ENCODE measurements at places on chromosomes 3 and 15.
A peak's percentile ranks its signal among the peaks of the same experiment; 100 is the strongest.

GRCh38 chr15:52115598-52116427 is 3.2 kb upstream of the BCL2L10 start:
- no peak for DNase-seq

DNA sequence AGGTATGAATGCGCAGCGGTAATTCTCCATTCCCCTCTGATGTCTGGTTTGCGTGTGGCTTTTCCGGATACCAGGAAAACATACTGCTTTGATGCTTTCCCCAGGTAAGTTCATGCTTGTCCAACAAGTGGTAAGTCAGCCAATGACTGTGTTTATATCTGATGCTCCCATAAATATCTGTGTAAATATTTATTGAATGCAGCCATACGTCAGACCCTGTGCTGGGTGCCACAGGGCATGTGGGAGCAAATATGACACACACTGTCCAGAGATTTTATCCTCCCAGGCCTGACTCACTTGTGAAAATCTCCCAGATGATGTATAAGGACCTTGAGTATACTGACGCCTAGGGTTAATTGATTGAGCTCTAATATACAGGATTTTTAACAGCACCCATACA is 29.6 kb upstream of the CEMIP start:
- DNase-seq = no peak

- no peak for DNase-seq
Observed at GRCh38 chr3:158352551-158352950, 218.4 kb upstream of the MLF1 start.

DNA sequence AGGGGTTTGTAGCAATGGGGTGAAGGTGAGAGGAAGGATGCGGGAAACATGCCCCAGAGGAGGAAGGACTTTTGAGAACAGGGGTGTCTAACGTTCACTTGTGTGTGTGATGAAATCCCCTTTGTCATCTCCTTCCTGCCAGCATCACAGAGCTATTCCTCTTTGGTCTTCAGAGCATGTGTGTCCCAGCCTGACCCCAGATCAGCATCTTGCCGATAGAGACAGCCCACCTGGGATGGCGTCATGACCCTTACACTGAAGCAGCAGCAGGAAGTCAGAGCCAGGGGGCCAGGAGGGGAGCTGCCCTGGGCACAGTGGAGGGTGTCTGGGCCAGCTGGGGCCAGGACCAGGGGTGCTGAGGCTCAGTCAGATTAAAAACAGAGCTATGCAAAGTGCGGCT is 29.9 kb upstream of the GRIP2 start:
- no peak for DNase-seq

- DNase-seq = no peak
Observed at GRCh38 chr3:42226470-42227425, 39.2 kb downstream of the CCK start.

- DNase-seq = no peak
Observed at GRCh38 chr3:108311797-108312196, 15.4 kb downstream of the HHLA2 start.

- DNase-seq = no peak
Observed at GRCh38 chr3:98592345-98592935, 971 bp downstream of the CPOX start.

DNA sequence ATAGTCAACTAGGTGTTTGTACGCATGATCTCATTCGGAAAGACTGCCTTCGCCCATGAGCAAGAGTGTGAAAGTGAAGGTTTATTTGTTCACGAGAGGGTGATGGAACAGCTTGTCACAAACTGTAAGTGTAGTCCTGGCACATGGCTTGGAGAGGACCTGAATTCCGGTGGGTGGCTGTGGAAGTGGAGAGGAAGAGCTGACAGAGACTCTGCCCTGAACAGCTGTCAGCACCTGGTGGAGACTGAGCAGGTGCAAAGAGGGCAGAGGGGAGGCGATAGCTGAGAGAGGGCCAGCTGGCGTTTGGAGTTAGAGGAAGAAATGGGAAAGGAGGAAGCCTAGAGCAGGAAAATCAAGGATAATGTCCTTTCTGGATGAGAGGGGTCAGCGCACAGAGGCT is 155.7 kb downstream of the EEFSEC start:
- peak; percentile 4 for DNase-seq

GRCh38 chr3:139897759-139898158 is 37.2 kb upstream of the CLSTN2 start:
- no peak for DNase-seq

DNA sequence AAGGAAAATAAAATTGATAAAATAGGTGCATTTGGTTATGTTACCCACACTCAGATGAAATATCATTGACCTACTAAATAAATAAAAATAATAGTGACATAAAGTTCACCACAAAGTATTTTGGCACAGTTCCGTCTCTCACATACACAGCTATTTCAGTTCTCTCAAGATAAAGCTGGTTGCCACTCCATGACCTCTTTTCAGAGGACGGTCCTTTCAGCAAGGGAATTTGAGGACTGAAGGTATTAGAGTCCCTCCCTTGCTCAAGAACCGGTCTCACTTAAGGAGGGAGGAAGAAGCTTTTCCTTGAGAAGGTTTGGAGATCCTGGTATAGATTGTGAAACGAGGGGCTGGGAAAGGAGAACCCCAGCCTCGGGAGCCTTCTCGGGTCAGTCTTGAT is 285.5 kb upstream of the CFAP20DC start:
- DNase-seq = no peak

- no peak for DNase-seq
Observed at GRCh38 chr15:50186752-50187151, 4.8 kb downstream of the SLC27A2 start.

DNA sequence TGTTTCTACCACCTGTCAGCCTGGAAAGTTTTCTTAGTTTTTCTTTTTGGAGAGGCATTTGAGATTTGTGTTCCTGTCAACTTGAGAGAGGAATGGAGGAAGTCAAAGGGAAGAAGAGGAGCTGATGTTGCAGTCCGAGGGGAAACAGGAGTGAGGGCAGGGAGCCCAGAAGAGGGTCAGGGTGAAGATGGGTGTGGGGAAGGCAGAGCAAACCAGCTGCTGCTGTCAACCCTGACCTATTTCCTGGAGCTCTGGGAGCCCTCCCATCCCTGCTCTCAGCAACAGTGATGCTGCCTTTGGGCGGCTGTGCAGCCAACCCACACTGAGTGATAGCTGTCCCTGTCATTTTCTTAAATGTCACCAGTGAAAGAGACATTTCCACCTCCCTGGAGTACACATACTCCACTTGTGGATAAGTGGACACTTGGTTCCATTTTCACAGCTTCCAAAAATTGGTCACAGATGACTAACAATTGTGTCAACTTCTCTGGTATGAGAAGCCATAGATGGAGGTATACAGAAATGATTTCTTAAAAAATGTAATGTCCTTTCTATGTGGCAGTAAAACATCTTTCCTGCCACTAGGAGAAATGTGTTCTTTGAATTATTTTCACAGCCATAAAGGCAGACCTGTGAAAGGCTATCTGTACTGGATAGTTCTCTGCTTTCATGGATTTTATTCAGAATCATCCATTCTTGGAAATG is 556.3 kb upstream of the TBL1XR1 start:
- DNase-seq = no peak

DNA sequence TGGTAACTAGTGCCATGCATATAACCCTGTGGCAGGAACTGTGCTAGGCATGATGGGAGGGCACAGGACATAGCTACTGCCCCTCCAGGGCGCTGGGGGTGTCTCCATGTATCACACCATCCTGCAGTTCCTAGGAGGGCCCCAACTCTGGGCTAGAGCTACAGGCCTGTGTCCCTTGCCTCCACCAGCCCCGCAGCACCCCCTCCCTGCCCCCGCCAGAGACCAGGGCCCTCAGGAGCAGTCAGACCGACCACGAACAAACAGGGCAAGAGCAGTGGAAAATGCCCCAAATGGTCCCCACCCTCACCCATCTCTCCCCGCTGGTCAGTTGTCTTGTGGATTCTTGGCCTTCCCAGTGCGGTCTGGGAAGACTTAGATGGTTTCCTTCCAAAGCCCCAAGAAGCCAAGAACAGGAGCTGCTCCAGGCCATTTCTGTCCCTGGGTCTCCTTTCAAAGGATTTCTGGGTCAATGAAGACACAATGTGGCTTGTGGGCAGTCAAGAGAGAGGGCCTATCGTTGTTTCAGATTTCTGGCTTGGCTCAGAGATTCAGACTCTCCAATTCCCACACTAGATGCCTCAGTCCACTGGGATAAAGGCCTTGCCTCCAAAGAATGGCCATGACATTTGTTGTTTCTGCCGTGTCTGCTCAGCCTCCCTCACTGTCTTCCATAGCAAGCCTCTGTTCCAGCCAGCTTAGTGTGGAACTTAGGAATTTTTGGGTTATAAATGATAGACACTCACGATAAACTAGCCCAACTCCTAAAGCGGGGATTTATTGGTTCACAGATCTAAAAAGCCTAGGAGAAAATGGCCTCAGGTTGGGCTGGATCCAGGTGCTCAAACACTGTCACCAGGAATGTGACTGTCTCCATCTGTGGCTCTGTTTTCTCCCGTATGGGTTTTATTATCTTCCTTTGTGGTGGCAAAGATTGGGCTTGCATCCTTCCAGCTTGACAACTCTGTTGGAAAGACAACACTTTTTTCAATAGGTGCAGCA is 80.6 kb downstream of the LSM3 start:
- no peak for DNase-seq

DNA sequence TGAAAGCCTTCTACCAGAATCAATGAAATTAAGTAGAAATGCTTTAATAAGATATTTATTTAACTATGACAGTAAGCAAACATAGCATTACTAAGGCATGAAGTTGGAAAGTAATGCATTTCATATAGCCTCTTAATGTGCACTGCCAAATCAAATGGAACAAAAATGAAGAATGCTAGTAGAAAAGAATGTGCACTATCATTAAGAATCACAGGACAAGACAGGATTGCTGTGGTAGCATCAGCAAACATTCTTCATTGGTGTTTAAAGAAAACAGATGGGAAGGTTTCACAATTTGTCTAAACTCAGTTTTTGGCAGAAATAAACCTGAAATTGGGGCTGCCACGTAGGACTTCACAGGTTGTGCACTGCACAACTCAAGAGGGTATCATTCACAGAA is 168.9 kb downstream of the CNTN3 start:
- no peak for DNase-seq

GRCh38 chr3:65030847-65031463 is 343.2 kb upstream of the ADAMTS9 start:
- no peak for DNase-seq

DNA sequence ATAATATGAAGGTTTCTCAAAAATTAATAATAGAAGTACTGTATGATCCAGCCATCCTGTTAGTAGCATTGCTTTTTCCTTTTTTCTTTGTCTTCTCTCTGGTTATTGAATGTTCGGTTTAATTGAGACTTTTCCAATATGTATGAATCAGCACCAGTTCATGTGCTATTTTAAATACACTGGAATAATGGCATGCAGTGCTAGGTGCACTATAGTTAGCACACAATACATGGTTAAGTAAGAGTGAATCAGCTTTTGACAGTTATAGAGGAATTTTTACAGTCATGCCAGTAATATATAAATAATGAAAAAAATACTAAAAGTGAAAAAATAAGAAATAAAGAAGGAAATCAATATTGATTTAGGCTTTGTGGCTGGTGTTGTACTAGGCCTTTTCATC is 113.8 kb upstream of the STRIT1 start:
- DNase-seq = no peak

GRCh38 chr3:10975695-10976234 is 16.8 kb upstream of the SLC6A1 start:
- DNase-seq = no peak

DNA sequence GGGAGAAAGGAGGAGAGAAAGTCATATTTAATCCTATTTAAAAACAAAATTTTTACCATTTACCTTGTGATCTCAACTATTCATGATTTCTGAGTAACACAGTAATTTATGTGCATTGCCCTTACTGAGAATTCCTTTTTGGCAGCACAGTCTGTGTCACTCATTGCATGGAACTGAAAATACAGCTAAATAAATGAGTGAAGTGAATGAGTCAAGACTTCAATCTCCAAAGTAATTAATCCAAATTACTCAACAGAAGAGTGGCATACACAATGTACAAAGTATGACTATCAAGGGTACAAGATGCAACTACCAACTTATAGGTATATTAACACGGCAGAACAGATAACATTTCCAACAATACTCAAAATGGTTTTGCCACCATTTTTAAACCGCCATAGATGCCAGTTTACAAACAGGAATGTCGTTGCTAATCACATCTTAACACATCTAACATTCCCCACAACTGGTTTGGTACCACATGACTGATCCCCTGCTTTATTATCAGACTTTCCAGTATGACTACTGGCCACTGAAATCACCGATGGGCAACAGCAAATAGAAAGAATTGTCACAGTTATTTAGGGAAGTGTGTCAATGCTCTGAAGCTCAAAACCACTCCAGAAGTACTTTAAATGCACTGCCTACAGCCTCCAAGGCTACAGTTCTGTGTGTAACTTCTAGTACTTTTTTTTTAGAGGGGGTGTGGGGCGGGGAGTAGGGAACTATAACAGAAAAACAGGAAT is 410.4 kb downstream of the SHQ1 start:
- DNase-seq = no peak

GRCh38 chr3:99953596-99953995 is 135.9 kb downstream of the CMSS1 start:
- DNase-seq = no peak

DNA sequence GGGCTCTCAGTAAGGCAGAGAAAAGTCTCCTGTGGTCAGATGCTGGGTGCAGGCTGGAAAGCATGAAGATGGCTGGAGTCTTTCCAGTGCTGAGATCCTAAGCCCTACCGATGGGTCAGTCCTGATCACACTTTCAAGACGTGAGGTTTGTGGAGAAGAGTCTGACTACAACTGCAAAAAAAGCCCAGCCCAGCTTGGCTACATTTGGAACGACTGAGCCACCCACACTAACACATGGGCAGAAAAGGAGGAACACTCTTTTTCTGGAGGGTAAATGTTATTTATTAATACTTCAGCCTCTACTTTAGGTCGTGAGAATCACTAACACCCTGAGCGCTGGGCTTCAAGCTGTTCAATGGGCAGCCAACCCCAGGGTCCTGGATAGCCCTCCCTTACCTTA is 22.0 kb upstream of the C3orf22 start:
- DNase-seq = no peak

DNA sequence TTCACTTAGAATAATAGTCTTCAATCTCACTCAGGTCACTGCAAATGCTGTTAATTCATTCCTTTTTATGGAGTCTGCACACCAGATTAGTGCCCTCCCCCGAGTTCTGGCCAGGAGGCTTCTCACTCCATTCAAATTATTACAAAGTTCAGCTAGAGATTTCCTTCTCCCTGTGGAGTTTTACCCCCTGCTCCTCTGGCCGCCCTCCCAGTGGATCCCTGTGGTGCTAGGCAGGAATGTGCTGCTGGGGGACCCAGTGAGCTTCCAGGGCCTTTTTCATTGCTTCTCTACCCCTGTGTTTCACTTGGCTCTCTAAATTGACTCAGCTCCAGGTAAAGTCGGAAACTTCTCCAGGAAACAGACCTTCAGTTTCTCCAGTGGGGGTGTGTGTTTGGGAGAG is 42.7 kb upstream of the CD200R1L start:
- no peak for DNase-seq

- no peak for DNase-seq
Observed at GRCh38 chr15:87369269-87369668, 887.3 kb downstream of the NTRK3 start.

GRCh38 chr3:128226795-128227395 is 73.6 kb downstream of the EEFSEC start:
- peak; percentile 34 for DNase-seq
